Suppressor macrophage treated with lipopolysaccharide for 1 hour (primary cell): ENCODE measurements at places on chromosomes 13 and 19.

GRCh38 chr13:32659736-32660135 is 73.5 kb downstream of the PDS5B start:
- no peak for DNase-seq

DNA sequence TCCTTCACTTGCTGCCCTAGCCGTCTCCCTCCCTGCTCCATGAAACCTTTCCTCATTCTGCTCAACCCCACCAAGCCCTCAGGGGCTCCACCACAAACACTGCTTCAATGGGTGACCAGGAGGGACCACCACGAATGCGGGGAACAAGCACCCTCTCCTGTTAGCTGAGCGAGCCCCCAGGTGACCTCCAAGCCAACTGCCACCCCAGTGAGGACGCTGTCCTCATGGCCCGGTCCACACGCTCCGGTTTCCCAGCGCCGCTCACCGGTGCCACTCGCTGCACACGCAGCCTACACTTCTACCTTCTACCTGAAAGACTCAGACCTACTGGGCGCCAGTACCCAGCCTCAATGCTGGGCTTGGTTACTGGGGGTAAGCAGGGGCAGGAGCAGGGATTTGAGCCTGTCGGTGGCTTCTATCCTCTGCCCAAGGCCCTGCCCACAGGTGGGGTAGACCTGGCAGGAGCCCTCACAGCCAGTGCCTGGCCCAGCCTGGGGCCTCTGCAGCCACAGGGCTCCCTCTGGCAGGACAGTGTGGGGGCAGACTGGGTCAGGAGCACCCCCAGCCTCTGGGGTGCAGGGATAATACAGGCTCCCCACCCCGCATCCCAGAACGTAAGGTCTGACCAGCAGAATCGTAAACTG is 704 bp upstream of the TMEM86B start:
- no peak for DNase-seq

- no peak for DNase-seq
These were observed 131.0 kb downstream of the DLEU7 start for GRCh38 chr13:50712456-50712855.

DNA sequence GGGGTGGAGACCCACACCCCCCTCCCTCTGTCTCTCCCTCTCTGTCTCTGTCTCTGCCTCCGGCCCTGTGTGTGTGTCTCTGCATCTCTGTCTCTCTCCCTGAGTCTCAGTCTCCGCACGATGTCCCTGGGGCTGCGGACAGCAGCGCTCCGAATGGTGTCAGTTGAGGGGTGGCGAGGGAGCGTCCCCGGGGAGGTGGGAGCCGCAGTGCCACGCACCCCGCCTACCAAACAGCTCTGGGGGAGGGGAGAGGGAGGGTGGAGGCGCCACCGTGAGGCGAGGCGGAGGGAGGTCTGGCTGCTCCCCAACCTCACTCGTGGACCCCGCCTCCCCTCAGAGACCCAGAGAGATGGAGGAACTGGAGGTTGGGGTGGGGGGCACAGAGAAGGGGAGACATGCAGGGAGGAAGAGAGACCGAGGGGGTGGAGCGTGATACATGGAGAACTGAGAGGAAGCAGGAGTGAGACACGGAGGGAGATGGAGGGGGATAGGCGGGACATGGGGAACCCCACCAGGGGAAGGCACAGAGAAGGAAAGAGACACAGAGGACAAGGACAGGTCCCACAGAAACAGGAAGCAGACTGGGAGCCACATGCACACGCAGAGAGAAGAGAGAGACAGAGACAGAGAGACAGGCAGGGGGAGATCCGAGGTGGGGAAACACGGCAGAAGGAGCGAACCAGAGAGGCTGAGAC is 7.2 kb downstream of the ERFL start:
- DNase-seq = peak; percentile 43

- DNase-seq = no peak
These were observed 32.5 kb downstream of the CAPN12 start for GRCh38 chr19:38711726-38712153.

- DNase-seq = peak; percentile 33
These were observed 556 bp downstream of the CACTIN start for GRCh38 chr19:3625996-3626472.

- DNase-seq = no peak
These were observed 133.9 kb downstream of the DCT start for GRCh38 chr13:94345374-94346195.

DNA sequence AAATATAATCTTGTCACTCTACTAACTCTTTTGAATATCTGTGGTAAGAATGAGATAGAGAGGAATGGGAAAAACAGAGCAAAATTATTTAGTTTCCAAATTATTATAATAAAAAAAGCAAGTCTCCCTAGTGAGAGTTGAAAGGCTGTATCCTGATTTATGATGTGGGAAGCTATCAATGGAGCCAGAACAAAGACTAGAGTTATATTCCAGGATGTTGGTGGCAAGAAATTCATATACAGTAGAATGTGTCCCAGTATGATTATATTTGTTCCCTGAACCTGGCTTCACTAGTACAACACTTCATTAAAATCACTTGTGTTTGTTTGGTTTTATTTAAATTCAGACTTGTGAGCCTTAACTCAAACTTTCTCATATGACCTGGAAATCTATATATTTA is 630.3 kb downstream of the GPC5 start:
- no peak for DNase-seq

GRCh38 chr19:14475251-14476073 is at the start of gene PTGER1:
Gene PTGER1, minus strand, starts transcription at chr19:14475354. Its CDS starts 1,034 bp downstream, at chr19:14474320.
- DNase-seq = peak; percentile 75

DNA sequence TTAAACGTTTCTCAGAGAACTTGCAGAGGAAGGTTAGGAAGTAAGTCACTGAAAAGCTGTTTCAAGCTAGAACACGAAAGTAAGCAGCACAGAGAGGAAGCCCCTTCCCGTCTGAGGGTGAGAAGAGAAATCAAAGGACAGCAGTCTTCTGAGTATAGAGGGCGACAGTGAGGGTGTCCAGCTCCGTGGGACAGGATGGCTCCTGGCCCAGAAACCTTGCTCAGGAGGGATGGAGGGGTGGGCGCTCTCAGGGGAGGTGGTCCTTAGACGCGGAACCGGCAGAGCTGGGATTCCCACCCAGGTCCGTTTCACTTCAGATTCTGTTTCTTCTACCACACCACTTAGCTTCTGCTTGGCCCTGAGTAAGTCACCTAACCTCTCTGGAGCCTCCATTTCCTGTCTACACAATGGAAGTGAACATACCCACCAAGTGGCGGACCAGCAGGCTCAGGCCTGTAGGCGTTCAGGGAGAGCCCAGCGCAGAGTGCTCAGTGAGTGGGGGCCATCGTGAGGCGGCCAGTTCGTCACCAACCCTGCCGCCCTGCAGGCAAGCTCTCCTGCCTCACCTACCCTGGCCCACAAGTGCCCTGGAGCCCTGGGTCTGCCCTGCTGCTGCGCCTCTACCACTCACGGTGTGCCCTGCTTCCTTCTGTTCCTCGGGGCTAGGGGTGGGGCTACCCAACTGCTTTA is 5.5 kb upstream of the RSPH6A start:
- no peak for DNase-seq

DNA sequence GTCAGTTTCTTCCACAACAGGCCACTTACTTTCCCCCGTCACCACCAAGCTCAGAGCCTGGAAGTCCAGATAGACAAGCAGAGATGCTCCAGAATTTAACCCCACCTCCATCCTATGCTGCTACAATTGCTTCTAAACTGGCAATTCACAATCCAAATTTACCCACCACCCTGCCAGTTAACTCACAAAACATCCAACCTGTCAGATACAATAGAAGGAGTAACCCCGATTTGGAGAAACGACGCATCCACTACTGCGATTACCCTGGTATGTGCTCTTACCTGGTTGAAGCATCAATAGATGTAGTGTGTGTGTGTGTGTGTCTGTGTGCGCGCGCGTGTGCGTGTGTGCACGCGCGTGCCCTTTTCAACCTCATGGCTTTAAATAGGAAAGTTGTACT is 3.7 kb downstream of the KLF5 start:
- no peak for DNase-seq

DNA sequence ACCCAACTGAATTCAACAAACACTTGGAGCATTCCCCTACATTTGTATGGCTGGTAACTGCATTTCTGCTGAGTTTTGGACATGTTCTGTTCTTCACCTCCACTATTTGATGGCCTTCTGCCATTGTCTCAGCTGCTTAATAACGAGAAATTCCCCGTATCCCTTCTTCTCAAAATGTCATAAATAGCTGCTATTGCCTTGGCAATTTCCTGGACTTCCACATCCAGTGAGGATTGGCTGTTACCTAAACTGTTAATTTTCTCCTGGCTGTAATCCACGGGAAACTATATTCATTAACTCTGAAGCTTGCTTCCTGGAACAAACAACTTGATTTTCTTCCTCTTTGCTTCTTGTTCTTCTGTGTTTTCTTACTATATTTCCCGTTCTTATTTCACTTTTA is 69.5 kb upstream of the TDRD3 start:
- DNase-seq = no peak

DNA sequence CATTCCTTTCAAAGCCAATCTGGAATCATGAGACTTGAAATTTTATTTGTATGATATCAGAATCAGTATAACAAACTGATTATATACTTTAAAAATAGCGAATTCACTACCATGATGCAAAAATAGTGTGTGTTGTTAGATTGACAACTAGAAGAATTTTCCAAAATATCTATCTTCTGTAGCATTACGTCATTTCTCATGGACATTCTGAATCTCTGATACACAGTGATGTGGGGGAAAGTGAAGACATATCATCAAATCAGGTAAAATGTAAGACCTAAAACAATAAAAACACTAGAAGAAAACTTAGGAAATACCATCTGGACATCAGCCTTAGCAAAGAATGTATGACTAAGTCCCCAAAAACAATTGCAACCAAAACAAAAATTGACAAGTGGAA is 1292.0 kb upstream of the PCDH9 start:
- no peak for DNase-seq

GRCh38 chr19:16908759-16909158 is 20.0 kb downstream of the F2RL3 start:
- no peak for DNase-seq

DNA sequence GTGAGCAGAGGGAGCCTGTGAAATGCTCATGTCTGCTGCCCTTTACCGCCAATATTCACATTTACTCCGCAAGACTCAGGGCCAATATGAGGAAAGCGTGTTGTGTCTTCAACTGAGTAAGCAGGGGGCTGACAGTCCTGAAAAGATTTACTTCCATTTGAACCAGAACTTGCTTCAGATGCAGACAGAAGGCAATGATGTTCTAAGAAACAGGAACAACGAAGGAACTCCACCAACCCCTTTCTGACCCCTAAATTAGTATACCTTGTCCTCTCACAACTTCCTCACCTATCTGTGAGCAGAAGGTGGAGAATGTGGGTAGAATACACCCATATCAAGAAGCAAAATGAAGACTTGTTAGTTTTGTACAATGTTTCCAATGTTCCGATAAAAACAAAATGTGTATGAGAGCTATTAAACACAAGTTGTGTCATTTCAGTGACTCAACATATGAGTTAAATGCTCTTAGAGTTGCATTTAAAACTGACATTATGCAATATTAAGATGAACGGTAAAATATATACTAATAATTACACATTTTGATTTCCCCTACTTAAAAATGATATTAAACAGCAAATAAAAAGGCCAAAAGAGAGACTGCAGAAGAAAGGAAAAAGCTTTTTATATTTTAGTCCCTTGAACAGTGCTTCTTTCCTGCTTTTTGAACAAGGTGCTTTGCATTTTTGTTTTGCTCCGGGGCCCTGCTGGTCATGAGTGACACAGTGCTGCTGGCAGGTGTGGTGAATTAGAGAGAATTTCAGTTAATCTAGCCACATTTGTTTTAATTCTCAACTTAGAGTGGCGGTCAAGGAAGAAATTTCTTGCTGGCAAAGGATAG is 16.0 kb downstream of the TMEM272 start:
- peak; percentile 75 for DNase-seq

GRCh38 chr19:4539169-4539692 is 605 bp downstream of the LRG1 start:
- DNase-seq = no peak

DNA sequence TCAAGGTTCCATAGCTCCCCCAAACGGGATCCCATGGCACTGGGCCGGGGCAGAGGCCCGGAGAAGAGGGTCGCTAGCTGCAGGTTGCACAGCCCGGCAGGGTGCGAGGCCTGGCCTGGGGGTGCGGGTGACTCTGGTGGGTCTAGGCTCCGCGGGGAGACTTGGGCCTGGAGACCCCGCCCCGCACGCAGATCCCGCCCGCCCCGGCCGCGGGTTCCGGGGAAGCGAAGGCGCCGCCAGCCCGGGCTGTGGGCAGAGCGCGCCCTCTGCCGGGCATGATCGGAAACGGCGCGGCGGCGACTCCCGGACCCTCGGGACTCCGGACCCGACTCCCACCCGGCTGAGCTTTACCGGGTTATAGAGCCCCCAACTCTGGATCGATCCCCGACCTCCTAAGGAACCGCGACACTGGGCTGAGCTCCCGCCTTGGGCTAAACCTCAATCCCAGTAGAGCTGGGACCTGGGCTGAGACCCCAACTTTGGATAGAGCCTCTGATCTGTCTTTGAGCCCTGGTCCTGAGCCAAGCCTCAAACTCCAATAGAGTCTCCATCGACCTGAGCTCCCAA is 3.1 kb upstream of the TNFAIP8L1 start:
- DNase-seq = peak; percentile 87

DNA sequence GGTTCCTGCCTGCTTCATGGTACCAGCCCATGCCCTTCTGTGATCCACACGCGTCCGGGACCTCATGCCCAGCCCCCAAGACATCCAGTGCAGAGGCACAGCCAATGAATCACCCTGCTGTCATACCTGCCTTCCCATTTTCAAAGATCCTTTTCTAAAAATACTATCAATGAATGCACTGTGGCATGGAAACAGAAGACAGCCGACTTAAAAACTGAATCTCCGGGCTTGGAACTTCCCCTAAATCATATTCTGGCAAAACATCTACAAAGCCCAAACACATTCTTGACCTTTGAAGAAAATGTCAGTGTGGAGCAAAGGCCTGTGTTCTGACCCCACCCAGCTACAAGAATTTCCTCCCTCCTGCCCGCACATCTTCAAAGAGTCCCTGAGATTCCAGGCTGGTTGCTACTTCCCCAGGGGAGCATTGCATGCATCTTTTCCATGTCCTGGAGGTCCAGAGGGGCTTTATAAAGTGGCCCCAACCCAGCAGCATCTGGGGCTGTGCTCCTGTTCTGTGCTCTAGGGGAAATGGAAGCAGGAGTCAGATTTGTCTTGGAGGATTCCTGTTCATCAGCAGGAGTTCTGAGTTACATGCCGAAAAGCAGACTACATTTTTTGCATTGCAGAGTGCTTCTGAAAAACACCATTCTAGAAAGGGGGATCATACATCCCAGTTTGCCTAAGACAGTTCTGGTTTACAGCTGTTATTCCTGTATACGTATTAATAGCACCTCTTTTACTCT is 135.2 kb downstream of the USP12 start:
- no peak for DNase-seq

DNA sequence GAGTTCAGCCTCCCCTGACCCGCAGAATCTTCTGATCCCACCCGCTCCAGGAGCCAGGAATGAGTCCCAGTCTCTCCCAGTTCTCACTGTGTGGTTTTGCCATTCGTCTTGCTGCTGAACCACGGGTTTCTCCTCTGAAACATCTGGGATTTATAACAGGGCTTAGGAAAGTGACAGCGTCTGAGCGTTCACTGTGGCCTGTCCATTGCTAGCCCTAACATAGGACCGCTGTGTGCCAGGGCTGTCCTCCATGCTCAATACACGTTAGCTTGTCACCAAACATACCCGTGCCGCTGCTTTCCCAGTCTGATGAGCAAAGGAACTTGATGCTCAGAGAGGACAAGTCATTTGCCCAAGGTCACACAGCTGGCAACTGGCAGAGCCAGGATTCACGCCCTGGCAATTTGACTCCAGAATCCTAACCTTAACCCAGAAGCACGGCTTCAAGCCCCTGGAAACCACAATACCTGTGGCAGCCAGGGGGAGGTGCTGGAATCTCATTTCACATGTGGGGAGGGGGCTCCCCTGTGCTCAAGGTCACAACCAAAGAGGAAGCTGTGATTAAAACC is 1.1 kb upstream of the APOE start:
- DNase-seq = no peak

GRCh38 chr13:113761136-113761535 is 2.1 kb downstream of the TMEM255B start:
- no peak for DNase-seq
